ENCODE measurements at places on chromosomes 7 and 10. TPM values are rescaled to one million over a fixed set of nuclear protein-coding genes. Genes with fewer than 3 reads are reported as not detected.

DNA sequence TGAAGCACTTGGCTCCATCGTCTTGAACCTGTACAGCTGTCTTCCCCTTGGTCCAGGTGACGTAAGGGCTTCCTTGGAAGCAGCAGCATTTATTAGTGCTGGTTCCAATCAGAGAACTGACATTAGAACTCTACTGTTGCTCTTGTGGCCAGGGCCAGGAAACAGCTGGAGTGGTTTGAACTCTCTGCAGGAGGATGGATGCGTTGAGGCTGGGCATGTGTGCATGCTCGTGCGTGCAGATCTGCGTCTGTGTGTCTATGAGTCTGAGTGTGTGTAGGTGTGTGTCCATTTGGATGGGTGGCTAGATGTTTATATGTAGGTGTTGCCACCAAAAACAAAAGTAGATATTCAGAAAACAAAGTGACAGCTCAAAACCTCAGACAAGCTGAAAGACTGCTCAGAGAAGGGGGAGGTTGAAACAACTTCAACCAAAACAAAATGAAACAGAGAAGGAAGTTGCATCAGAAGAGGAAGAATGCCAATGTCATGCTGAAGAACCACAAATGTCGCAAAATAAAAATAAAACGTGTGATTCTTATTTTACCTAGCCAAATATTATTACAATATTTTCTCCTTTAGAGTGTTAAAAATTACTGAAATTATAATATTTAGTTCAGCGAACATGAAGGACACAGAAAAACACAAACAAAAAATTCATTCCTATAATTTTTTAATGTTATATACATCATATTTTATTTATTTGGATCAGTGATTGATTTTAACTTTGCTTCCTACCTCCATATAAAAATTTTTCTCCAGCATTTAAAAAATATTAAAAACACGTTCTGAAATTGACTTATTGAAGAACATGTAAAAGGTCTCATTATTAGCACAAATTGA lies 96.1 kb upstream of the MKLN1 start:
- H3K36me3 ChIP-seq = no peaks in the 10 kb centered on the region
- H3K27me3 ChIP-seq = no peaks in the 10 kb centered on the region
- peak overlapping the region; percentile 51 for H3K4me3 ChIP-seq
- H3K4me1 ChIP-seq = peaks cover 28% of the 10 kb centered on the region
- H3K27ac ChIP-seq = peak overlapping the region; percentile 60
- DNase-seq = peak; percentile 79

DNA sequence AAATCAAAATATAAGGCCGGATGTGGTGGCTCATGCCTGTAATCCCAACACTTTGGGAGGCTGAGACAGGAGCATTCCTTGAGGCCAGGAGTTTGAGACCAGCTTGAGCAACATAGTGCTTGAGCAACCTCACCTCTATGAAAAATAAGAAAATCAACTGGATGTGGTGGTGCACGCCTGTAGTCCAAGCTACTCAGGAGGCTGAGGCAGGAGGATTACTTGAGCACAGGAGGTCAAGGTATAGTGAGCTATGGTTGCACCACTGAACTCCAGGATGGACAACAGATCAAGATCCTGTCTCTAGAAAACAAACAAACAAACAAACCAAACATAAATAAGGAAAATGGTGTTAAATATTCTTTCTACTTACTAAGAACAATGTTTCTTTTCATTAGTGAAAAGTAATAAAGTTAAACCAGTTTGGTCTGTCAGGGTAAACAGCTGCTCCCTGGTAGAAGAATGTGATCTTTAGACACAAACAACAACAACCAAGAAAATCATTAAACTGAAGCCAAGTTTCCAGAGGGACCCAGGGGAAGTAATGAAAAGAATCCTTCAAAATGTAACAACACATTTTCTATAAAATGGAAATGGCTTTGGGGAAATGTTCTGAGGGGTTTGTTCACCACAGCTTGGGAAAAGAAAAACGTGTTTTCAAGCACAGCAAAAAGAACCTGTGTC lies 17.5 kb upstream of the BAG3 start:
- H3K4me3 ChIP-seq = no peak overlapping the region
- no peaks in the 10 kb centered on the region for H3K27me3 ChIP-seq
- no peaks in the 10 kb centered on the region for H3K36me3 ChIP-seq
- H3K4me1 ChIP-seq = no peaks in the 10 kb centered on the region

DNA sequence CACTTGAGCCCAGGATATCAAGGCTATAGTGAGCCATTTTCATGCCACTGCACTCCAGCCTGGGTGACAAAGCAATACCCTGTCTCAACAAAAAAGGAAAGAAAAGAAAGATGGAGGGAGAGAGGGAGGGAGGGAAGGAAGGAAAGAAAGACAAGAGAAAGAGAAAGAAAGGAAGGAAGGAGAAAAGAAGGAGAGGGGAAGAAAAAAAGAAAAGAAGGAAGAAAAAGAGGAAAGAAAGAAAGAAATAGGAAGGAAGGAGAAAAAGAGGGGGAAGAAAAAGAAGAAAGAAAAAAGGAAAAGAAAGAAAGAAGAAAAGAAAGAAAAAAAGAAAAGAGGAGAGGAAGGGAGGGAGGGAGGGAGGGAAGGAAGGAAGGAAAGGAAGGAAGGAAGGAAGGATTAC lies 321.5 kb upstream of the CNTNAP2 start:
- DNase-seq = no peak
- H3K4me3 ChIP-seq = no peak overlapping the region
- H3K4me1 ChIP-seq = no peaks in the 10 kb centered on the region
- H3K27me3 ChIP-seq = no peaks in the 10 kb centered on the region
- H3K36me3 ChIP-seq = no peaks in the 10 kb centered on the region
- no peak overlapping the region for H3K27ac ChIP-seq

DNA sequence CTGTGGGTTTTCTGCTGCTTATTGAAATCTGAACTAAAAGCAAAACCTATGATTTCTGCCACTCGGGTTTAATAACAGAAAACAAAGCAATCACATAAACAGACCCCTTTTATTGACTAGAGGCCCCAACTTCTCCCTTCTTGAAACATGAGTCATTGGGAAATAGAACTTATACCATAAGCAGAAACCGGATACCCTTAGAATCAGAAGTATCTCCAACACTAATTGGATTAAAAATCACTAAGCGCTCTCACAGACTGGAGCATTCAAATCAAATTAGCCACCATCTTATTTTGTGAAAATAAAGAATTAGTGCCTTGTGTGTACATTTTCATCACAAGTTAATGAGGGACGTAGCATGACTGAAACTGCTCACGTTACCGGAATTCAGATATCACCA lies 206.9 kb downstream of the WDR11 start:
- no peak overlapping the region for H3K4me3 ChIP-seq
- no peak overlapping the region for H3K27ac ChIP-seq
- H3K27me3 ChIP-seq = no peaks in the 10 kb centered on the region
- H3K4me1 ChIP-seq = no peaks in the 10 kb centered on the region

DNA sequence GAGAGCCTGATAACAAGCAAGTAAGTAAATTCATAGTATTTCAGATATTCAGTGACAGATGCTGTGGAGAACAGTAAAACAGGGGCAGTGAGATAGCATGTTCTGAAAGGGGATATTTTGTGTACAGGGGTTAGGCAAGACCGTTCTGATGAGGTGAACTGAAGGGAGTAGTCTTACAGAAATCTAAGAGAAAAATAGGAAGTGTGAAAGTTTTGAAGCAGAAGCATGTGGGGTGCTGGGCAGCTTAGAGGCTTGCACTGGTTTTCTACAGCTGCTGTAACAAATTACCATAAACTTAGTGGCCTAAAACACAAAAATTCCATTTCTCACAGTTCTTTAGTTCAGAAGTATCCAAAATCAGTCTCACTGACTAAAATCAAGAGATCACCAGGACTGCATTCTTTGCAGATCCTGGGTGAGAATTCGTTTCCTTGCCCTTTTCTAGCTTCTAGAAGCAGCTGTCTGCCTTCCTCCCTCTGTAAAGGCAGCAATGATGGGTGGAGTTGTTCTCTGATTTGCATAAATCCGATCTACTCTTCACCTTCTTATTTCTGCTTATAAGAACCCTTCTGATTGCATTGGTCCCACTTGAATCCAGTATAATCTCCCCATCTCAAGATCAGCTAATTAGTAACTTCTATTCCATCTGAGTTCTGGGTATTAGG lies 7.5 kb upstream of the KLF14 start:
- no peaks in the 10 kb centered on the region for H3K4me1 ChIP-seq
- H3K27ac ChIP-seq = no peak overlapping the region
- H3K36me3 ChIP-seq = no peaks in the 10 kb centered on the region
- no peak overlapping the region for H3K4me3 ChIP-seq
- peaks cover 46% of the 10 kb centered on the region for H3K27me3 ChIP-seq
- no peak for DNase-seq

DNA sequence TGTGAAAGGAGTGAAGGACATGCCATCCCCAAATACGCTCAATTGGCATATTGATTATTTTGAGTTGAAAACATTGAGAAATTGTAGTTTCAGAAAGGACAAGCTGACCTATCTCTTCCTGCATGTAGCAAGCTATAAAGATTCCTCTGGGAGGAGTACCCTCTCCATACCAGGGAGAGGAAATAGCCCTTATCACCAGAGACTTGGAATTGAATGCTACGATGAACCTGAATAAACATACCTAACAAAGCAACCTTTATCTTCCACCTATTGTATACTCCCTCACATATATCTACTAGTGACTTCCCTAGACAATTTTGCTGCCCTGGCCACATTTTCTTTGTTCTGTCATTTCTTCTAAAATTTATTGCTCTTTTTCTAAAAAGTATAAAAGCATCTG lies 150.2 kb upstream of the EEPD1 start:
- H3K4me3 ChIP-seq = no peak overlapping the region
- DNase-seq = no peak
- H3K27ac ChIP-seq = no peak overlapping the region
- no peaks in the 10 kb centered on the region for H3K27me3 ChIP-seq
- no peaks in the 10 kb centered on the region for H3K4me1 ChIP-seq
- no peaks in the 10 kb centered on the region for H3K36me3 ChIP-seq

- H3K27ac ChIP-seq = no peak overlapping the region
- no peaks in the 10 kb centered on the region for H3K4me1 ChIP-seq
- DNase-seq = no peak
- no peak overlapping the region for H3K4me3 ChIP-seq
- H3K36me3 ChIP-seq = no peaks in the 10 kb centered on the region
Measured at GRCh38 chr7:17552952-17553351, 254.5 kb downstream of the AHR start.

The GRID2IP gene
- total RNA-seq = 0.51 TPM
